Thymus (tissue), 14 donors: ENCODE measurements at places on chromosomes 3 and 15.

GRCh38 chr3:2908693-2909351 lies 201.4 kb downstream of the IL5RA start:
- DNase-seq, result no peak

DNA sequence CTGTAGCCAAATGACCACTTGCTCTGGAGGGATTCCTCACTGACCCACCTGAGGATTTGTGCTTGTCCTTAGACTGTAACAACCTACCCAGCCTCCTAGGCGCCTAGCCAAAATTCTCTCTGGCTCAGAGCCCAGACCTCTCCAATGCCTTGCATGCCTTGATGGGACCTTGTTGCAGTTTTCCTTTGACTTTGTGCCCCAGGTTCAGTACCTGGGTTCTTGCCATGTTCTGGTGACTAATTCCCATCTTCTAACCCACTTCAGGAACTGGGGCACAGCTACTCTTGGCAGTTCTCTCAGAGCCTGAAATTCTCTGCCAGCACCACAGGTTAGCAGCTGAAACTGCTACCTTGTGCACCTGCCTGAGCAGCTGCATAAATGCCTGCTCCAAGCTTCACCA lies 27.0 kb upstream of the UBE3A start:
- no peak for DNase-seq

DNA sequence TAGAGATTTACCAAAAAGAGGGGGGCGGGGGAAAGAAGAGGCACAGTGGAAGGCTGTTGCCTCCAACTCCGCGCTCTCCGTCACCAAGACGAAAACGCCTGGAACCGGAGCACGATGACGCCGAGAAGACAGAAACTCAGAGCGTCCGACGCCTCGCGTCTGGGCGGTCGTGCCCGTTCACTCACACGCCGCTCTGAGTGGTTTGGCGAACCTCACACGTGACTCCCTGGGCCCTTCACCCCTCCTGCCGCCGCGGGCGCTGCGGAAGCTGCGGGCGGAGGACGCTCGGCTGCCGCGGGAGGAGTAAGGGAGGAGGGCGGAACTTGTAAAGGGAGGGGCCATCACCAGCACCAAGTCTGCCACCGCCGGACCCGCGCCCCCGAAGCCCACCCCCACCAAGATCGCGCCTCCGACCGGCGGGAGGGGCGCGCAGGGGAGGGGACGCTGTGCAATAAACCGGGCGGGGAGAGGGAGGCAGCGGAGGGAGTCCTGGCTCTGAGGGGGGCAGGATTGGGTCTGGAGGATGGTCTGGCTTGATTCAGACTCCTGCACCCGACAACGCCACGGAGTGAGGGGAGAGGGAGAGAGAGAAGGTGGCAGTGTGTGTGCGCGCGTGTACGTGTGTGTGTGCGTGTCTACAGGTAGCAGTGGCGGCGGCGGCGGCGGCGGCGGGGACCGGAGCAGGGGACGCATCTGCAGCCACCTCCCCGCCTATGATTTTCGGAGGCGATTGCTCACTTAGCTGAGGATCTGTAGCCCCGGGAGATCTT lies 1.9 kb upstream of the NLGN1 start:
- DNase-seq, result peak; percentile 60

- no peak for DNase-seq
Measured at GRCh38 chr3:123929325-123929724, 31.7 kb downstream of the CCDC14 start.

GRCh38 chr3:23567917-23568316 lies 237.8 kb upstream of the UBE2E1 start:
- DNase-seq, result no peak

DNA sequence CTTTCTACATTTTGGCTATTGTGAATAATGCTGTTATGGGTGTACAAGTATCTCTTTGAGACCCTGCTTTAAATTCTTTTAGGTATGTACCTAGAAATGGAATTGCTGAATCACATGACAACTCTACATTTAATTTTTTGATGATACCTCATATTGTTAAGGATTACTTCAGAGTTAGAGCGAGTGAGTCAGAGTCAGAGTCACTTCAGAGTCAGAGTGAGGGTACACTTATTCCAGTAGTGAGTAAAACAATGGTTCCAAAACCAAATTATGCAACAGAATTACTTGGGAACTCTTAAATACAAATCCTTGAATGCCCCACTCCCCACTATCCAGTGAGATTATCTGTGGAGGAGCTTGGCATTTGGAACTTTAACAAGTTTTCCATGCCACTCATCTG lies 50.3 kb upstream of the SNRK start:
- DNase-seq, result no peak

- no peak for DNase-seq
Measured at GRCh38 chr3:42610976-42611375, 10.5 kb downstream of the NKTR start.

GRCh38 chr15:48556159-48556897 lies 89.2 kb downstream of the FBN1 start:
- no peak for DNase-seq

DNA sequence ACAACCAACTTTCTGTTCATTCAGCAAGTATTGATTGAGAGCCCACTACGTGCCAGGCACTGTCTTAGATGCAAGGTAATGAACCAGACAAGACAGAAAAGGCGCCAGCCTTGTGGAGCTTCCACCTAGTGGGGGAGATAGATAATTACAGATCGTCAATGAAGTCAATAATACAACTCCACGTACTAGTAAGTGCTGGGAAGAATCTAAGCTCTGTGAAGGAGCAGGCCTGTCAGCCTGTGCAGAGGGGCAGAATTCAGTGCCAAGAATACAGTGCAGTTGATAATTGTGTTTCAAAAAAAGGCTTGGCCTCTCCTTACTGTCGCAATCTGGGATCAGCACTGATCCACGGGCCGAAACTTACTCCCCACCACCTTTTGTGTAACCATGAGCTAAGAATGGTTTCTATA lies 186.3 kb downstream of the FEZF2 start:
- no peak for DNase-seq

- DNase-seq, result no peak
Measured at GRCh38 chr3:9135526-9135925, 113.9 kb downstream of the SRGAP3 start.

DNA sequence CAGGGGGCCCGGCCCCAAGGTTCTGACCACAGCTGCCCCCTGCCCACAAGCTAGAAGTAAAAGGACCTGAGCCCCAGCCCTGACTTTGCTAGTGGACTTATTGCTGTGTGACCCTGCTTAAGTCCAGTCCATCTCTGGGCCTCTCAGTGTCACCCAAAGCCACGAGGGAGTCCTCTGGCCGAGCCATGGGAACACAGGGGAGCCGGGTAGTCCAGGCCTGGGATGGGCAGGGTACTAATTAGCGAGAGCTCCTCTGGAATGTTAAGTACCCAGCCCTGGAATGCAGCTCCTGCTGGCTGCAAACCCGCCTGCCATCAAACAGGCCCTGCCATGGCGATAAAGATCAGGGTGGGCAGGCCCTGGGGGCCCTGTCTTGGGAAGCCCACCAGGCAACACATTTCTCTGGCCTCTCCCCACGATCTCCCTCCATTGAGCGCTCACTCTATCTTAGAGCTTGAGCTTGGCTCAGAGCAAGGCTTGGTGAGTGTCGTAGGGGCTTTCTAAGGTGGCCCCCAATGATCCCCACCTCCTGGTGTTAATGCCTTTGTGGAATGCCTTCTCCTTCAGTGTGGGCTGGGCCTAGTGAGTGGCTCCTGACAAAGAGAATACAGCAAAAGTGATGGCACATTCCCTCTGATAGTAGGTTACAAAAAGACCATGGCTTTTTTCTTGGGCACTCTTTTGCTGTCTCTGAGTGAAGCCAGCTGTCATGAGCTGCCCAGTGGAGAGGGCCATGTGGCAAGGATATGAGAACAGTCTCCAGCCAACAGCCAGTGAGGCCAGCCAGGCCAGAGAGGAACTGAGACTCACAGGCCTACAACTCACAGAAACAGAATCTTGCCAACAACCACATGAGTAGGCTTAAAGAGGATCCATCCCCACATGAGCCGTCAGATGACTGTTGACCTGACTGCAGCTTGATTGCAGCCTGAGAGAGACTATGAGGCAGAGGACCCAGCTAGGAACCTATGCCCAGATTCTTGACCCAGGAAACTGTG lies 133.1 kb downstream of the SMAD6 start:
- DNase-seq, result no peak

- DNase-seq, result no peak
Measured at GRCh38 chr3:195033531-195034091, 237.3 kb downstream of the XXYLT1 start.

DNA sequence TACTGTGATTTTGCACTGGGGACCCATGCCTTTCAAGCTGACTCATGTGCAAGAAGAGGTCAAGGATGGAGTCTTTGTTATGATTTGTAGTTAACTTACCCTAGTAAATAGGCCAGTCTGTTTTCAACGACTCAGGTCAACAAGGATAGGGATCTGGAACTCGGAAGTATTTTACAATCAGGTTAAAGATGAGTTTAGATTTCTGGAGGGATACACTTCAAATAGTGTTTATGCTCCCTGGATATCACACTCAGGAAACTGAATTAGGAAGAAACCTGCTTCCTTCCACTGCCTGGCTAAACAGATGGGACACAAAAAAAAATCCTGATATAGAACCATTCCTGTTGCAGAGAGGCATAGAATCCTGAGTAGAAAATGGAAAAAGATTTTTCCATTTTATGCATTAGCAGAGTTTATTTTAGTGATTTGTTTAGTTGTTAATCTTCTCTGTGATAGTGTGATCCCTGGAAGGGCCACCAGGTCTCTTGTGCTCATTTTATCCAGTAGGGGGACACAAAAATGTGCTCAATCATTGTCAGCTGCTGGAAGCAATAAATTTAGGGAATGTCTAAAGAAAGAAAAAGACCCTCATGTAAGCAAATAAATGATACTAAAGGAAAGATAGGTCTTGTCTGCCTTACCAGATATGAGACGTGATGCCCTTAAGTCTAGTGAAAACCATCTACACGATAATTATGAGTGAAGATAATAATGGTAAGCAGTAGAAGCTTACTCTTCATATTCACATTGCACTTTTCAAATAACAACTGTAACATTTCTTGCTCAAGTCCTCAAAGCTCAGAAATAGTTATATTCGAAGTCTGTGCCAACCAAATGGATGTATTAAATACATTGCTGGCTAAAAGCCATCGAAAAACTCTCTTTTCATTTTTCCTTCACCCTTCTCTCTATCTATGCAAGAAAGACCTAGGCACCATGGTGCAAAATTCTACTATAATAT lies 452.1 kb upstream of the KCNMB2 start:
- peak; percentile 43 for DNase-seq

DNA sequence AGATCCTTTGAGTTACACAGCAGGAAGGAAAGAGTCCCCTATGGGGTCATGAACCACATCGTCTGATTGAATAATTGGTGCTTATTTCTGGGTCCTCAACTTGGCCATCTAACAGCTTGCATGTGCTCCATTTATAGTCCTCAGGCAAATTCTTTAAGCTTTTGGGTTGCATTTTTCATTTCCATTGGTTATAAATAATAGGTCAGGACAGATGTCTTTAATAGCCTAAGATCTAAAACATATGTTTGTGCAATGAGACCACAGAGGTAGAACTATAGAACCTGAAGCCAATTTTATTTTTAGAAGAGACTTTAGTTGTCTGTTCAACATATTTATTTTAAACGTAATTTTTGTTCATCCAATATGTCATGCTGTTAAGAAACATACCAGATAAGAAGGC lies 43.2 kb downstream of the CD200R1L start:
- DNase-seq, result no peak

DNA sequence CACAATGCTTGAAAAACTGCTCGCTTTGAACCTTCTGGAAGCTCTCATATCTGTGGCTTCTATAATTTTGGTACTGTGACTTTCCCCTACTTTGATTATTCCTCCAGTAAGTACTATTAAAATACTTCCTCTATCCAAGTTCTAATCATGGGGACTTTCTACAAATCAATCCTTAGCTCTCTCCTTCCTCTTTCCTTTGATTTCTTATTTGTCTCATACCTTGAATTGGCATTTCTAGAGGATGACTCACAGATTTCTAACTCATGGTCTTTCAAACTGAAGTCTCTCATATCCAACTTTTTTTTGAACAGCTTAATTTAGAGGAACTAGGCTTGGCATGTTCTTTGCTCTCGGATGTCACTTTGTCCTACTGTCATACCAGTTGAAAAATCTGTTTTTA lies 241.8 kb downstream of the TBC1D5 start:
- no peak for DNase-seq

DNA sequence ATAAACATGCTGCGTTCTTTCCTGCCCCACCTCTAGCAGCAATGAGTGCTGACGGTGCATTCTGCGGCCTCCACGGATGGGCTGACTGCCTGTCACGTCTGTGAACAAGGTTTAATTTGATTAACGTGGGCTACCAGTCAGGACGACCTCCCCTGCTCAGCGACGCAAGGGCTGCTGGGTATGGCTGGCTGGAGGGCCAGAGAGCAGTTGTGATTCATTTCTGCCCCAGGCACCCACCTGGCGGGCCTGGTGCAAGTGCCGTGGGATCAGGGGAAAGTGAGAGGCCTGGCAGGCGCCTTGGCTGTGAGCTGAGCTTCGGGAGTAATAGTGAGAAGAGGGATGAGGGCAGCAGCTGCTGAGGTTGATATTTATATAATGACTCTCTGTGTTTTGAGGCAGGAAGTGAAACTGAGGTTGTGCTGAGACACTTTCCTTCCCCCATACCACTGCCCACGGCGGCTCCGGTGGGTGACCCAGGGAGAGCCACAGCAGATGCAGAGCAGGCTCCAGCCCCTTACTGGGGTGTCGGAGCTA lies 190.4 kb upstream of the BCL6 start:
- DNase-seq, result no peak

DNA sequence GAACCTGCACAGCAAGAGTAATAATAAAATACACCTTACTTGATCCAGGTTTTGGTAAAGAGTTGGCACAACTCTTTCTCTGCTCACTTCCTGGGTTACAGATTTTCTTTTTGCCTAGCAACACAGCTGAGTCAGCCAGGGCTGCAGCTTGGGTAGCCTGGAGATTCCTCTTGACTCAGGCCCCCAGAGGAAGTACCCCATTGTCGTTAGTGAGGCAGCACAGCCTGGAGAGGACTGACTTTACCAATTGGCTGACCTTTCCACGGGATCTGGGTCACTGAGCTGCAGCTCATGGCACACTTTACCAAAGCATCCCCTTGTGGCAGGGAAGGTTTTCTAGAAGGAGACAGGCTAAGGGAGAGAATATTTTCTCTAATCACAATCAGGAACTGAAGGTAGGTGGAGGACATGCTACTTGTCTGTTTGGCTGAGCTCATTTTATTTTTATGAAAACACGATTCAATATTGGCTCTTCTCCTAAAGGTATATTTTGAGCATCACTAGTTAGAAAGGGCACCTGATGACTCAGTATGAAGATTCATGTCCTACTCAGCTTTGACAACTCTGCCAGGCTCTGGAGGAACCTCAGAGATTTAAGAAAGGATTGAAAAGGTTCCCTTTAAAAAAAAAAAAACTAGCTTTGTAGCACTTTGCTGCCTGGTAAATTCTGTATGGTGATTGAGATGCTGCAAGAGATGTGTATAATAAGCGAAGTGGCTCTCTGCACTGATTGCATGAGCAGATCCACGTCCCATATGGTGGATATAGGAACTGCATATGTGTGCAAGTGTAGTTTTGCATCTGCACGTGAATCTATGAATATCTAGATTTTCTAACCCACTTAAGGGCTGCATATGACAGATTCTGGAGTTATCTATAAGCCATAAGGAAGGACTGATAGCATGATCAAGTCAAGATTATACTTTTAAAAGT lies 124.8 kb downstream of the CHDH start:
- DNase-seq, result no peak
